ENCODE measurements at places on chromosomes 13 and 19.

DNA sequence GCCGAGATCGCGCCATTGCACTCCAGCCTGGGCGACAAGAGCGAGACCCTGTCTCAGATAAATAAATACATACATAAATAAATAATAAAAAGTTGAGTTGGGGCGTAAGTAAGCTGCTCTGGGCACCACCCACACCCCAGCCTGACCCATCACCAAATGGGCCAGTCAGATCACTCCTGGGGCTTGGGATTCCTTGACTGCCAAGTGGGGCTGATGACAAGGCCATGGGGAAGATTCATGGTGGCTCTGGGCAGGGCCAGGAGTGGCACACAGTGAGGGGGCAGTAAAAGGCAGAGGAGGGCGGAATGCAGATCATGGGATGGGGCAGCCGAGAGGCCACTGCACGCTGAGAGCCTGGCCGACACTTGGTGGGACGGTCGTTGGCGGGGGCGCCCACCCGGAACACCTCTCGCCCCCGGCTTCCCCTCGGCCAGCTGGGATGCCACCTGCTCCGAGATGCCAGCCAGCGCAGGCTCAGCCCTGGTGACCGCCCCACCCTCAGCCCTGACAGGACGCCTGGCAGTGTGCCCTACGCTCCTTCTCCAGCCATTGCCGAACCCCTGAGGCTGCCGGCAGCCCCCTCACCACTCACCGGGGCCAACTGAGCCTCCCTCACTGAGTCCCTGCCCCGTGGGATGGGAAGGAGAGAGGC is 10.9 kb downstream of the ZNF653 start:
- no peak for DNase-seq

GRCh38 chr13:35592457-35592856 is 116.0 kb upstream of the MAB21L1 start:
- no peak for DNase-seq

DNA sequence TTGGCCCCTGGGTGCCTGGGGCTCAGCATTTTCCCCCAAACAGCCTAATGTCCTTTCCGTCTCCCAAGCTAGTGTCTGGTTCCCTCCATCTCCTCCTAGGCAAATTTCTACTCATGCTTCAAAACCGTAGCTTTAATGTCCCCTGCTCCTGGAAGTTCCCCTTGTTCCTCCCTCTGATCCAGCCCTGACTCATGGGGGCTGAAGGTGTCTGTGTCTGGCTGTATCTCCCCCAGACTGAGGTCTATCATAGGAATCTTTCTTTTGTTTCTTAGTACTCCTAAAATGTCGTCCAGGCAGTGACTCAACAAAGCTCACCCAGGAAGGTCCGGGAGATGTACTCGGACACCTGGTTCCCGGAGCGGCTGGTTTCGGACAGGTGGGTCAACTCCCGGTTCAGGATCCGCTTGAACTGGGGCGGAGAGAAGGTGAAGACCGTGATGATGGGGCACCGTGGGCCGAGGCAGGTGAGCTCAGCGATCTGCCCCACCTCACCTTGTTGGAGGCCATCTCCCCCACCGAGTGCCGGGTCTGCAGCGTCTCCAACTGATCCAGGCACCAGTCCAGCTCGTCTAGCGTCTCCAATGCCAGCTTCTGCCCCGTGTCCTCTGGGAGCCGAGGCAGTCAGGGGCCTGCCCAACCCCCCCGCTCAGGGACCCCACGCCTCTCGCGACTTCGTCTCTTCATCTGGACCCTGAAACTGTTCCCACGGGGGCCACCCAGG is 6.2 kb downstream of the PDE4C start:
- no peak for DNase-seq

DNA sequence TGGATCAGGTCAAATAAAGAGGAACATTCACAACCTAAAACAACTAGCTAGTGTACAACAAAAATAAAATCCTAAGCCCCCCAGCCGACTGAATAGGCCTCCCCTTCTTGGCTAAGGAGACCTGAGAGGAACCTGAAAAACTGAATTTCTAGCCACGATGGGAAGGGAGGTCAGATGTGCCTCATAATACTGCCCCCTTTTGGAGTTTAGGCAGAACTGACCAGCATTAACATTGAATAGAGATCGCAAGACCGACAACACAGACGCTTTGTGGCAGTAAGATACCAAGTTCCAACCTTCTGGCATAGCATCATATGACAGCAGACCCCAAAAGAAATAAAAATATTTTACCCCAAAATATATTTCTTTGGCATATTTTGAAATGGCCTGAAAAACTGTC is 15.9 kb downstream of the CBY2 start:
- DNase-seq, result peak; percentile 18

DNA sequence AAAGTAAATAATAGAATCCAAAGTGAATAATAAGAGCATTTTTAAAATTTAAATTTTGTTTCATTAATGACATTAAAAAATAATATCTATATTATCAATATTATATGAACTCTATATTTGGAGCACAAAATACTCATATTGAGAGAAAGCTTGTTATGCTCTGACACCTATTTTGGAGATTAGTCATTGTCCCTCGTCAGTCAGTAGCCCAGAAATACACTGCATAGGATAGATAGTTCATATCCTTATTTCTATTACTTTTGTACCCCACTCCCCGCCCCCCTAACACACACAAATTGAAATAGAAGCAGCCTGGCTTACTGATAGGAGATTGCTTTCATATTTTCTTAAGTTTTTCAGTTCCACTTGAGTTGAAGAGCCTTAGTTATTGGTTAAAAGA is 652.8 kb downstream of the PCDH9 start:
- DNase-seq, result no peak

- DNase-seq, result no peak
Observed at GRCh38 chr19:14072535-14073260, at the start of gene MISP3. Gene MISP3, plus strand, starts transcription at chr19:14072786. Its CDS starts 524 bp downstream, at chr19:14073310.

DNA sequence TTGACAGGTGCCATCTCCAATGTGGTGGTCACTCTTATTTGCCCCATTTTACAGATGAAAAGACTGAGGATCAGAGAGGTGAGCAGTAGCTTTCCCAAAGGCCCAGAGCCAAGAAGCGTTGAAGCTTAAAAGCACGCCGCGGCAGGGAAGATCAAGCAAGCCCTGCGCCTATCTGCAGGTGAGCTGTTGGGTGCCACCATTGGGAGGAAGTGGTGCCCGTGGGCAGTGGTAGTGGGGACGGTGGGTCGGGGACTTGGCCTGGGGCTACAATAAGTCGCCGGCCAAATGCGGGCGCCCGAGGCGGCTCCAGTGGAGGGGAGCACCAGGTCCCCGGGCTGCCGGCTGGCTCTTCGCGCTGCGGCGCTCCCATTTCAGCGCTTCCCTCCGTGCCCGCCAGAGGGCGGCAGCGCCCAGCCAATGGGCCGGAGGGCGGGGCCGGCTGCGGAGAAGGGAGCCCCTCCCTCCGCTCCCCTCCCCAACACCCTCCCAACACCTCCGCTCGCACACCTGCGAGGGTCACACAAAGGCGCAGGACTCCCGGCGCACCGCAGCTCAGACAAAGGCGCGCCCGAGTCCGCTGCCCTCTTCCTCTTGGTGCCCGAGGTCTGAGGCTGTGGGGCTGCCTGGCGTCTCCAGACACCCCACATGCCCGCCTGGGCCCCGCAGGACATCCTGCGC is 744 bp upstream of the POU2F2 start:
- DNase-seq, result peak; percentile 81

GRCh38 chr19:43778651-43779050 is 2.1 kb downstream of the KCNN4 start:
- DNase-seq, result no peak

DNA sequence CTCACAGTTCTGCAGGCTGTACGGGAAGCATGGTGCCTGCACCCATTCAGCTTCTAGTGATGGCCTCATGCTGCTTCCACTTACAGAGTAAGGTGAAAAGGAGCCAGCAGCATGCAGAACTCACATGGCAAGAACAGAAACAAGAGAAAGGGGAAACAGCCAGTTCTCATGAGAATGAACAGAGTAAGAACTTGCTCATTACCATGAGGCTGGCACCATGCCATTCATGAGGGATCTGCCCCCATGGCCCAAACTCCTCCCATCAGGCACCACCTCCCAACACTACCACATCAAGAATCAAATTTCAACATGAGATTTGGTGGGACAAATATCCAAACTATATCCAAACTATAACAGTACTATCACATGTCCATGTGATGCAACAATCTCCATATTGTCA is 72.1 kb downstream of the KATNAL1 start:
- DNase-seq, result no peak

DNA sequence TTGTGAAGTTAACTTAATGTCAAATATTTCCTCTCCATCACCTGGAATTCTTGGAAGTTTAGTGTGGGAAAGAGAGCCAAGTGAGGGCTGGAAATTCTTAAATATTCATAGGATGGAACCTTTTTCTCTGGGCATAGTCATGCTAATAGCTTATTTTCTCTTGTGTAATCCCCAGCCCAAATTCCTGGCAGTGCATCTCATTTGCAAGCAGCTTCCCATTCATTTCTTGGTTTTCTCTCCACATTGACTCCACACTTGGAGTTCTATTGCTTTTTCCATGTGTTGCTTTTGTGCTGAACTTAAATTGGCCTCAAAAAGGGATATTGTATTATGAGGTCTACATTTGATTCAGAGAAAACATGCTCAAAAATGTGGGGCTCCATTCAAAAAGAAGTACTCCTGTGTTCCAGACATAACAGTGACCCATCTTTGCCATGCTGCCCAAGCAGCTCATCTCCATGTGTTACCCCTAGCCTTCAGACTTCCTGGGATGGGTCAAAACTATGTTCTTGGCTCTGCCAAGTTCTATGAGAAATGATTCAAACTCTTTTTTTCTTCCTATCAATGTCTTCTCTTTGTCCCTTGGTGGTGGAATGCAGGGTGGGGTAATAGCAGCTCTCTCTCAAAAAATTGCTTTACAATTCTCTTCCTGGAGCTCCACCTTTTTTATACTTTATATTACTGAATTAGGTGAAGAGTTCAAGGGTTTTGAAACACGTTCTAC is 2471.5 kb downstream of the PCDH9 start:
- no peak for DNase-seq

GRCh38 chr13:104357174-104357573 is 1291.0 kb upstream of the SLC10A2 start:
- DNase-seq, result no peak

DNA sequence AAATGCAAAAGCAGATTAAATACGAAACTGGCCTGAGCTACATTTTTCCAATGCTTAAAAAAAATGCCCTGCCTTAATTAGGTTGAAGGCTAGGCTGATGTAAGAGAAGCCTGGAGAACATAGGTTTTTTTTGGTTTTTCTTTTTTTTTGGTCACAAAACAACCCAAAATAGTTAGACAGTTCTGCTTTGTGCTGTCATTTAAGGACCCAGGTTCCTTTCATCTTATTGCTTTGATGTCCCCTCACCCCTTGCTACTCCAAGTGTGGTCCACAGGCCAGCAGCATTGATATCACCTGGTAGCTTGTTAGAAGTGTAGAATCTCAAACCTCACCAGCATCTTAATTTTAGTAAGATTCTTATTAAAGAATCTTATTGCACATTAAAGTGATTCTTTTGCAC is 14.4 kb downstream of the TDRD3 start:
- DNase-seq, result no peak

GRCh38 chr19:33780746-33781145 is 15.9 kb upstream of the KCTD15 start:
- DNase-seq, result no peak

DNA sequence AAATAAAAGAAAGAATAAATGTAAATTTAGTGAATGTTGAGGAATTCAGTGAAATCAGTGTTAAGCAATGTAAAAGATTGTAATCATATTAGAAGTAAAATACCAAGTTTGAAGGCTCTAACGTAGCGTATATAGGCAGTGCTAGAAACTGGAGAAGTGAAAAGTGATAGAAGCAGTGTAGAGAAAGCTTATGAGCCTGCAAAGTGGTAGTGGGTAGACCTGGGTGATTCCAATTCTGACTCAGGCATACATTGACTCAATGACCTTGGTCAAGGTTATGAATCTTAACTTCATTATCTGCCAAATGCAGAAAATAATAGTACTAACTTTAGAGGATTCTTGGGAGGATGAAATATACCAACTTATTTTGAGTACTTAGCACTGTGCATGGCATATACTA is 4.1 kb downstream of the SLC10A2 start:
- no peak for DNase-seq

GRCh38 chr19:3554254-3555083 is 2.9 kb downstream of the MFSD12 start:
- no peak for DNase-seq

GRCh38 chr19:18924684-18925213 is 5.2 kb downstream of the DDX49 start:
- DNase-seq, result no peak

DNA sequence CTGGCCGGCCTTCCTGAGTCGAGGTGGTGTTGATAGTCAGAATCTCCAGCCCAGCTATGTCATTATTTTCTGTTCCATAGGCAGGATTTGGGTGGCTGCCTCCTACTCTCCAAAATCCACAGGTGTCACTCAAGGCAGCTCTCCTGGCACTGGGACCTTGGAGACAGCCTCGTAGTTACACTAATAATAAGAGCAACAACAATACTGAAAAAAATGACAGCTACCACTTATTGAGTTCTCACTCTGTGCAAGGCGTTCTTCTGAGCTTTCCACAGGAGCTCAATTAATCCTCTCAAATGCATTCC is 12.2 kb upstream of the KLK12 start:
- no peak for DNase-seq

GRCh38 chr13:98489446-98490194 is 87.3 kb downstream of the STK24 start:
- DNase-seq, result no peak

- DNase-seq, result no peak
Observed at GRCh38 chr19:16134510-16134909, 9.0 kb upstream of the HSH2D start.

GRCh38 chr19:37227996-37228395 is 10.0 kb downstream of the ZNF383 start:
- peak; percentile 30 for DNase-seq

DNA sequence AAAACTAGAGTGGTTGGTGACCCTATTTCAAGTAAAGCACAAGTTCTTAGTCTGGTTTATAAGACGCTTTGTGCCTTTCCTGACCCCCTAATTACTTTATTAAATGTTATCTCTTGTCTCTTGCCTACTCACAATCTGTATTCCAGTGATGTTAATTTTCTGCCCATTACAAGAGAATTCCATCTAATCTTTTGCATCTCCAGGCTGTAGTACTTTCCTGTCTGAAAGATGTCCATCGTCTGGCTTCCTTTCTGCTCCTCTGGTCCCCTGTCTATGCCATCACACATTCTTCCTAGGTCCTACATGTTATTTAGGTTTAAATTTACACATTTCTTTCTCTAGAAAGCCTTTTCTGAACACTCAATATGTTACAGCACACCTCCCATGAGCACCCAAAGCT is 25.9 kb upstream of the OXGR1 start:
- DNase-seq, result no peak

Measured in endothelial cell (in vitro differentiated cells).